ENCODE measurements at places on chromosomes 2 and 18. TPM values are rescaled to one million over a fixed set of nuclear protein-coding genes. Genes with fewer than 3 reads are reported as not detected.

Gene TWIST2
- not detected for total RNA-seq

Gene UGT1A5
- not detected for total RNA-seq

Gene NEU2
- not detected for total RNA-seq

Gene EHD3
- 1.9 TPM for total RNA-seq

Gene TCF7L1
- total RNA-seq: not detected

Gene CYS1
- total RNA-seq: 0.70 TPM

Gene GKN2
- not detected for total RNA-seq

Gene MSTN
- total RNA-seq: not detected

Gene CXCR1
- total RNA-seq: 1.6 TPM

Gene CXCR2
- 0.39 TPM for total RNA-seq

Gene PRKAG3
- not detected for total RNA-seq

Gene FKBP1B
- total RNA-seq: 0.86 TPM

Gene FLACC1
- total RNA-seq: 1.3 TPM

Gene SEMA4C
- total RNA-seq: 29.7 TPM

Gene EN1
- total RNA-seq: not detected
